ENCODE measurements at places on chromosomes 3 and 15. TPM values are rescaled to one million over a fixed set of nuclear protein-coding genes. Genes with fewer than 3 reads are reported as not detected.

MST1R gene
- polyA plus RNA-seq = 1.6 TPM

RPL22L1 gene
- 14.1 TPM for polyA plus RNA-seq

IL16 gene
- 1.4 TPM for polyA plus RNA-seq

SYNPR gene
- 8.1 TPM for polyA plus RNA-seq

MED12L gene
- polyA plus RNA-seq = 1.5 TPM

TIGIT gene
- not detected for polyA plus RNA-seq

CCDC33 gene
- polyA plus RNA-seq = 0.46 TPM

DHX30 gene
- 55.1 TPM for polyA plus RNA-seq

SLC27A2 gene
- polyA plus RNA-seq = 5.2 TPM

CTXN2 gene
- polyA plus RNA-seq = 0.90 TPM

EOMES gene
- not detected for polyA plus RNA-seq

MFN1 gene
- polyA plus RNA-seq = 6.7 TPM

GUCA1C gene
- not detected for polyA plus RNA-seq

KLHL6 gene
- 0.15 TPM for polyA plus RNA-seq

CPNE9 gene
- polyA plus RNA-seq = 2.7 TPM

MAGEL2 gene
- 1.3 TPM for polyA plus RNA-seq

BCHE gene
- 2.7 TPM for polyA plus RNA-seq

ANKRD34C gene
- polyA plus RNA-seq = 0.20 TPM

CCR3 gene
- not detected for polyA plus RNA-seq

ERICH6 gene
- not detected for polyA plus RNA-seq

Data from brain (organoid and tissue), 16 donors.